HTR-8/SVneo (cell line): ENCODE measurements at places on chromosomes 11 and 22.

DNA sequence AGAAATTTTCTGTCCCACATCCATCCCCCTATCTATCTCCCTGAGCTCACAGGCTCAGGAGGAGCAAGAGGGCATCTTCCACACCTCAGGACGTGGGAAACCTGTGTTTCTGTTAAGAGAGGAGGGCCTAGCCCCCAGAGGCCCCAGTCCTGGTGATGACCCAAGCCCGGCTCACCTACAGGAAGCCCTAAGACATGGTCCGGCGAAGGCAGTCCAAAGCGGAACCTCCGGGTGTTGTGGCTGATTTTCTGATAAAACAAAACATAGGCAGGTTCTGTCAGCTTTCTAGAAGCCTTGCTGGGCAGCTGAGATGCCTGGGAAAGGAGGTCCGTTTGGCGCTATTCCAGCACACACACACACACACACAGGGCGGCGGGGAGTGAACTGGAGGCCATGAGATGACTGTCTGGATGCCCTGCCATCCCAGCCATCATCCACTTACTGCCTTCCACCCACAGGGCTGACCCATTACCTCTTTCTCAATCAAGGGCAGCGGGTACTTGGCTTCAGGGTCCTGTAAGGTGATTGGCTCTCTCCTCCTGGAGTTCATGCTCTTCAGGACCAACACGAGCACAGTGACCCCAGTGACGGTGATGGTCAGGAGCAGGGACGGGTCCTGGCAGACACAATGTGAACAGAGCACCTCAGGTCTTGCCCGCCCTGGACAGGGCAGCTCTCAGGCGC is 882 bp downstream of the CYB5R2 start:
- no peak for DNase-seq

DNA sequence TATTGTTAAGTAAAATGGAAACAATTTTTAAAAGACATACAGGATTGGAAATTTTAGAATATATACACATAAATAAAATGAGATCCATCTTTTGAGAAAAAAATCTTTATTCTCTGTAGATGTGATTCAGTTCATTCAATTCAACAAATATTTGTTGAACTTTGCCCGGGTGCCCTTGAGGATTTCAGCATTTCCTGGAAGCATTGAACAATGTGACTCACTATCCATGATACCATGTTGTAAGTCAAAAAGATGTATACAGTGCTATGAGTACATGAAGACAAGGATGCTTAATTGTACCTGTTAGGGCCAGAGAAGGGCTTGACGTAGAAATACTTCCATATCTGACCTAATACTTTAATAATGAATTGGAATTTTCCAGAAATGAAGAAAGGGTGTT is 353.7 kb downstream of the METTL15 start:
- DNase-seq, result no peak

GRCh38 chr11:66739983-66740382 is 11.0 kb upstream of the SPTBN2 start:
- DNase-seq, result no peak

DNA sequence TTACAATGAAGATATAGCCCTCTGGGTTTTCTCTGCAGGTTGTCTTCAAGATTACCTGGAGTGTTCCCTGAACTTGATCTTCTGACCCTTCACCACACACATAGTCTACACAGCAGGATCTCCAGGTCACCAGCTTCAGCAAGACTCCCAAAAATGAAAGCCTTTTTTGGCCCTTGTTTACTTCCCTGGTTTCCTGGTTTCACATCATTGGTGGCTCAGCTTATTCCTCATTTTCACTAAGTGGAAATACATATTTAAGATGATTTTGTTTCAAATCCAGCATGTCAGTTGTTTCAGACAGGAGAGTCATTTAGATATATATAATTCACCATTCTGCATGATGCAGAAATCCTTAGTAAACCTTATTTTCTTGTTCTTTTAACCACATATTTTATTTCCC is 41.6 kb upstream of the MPEG1 start:
- no peak for DNase-seq

DNA sequence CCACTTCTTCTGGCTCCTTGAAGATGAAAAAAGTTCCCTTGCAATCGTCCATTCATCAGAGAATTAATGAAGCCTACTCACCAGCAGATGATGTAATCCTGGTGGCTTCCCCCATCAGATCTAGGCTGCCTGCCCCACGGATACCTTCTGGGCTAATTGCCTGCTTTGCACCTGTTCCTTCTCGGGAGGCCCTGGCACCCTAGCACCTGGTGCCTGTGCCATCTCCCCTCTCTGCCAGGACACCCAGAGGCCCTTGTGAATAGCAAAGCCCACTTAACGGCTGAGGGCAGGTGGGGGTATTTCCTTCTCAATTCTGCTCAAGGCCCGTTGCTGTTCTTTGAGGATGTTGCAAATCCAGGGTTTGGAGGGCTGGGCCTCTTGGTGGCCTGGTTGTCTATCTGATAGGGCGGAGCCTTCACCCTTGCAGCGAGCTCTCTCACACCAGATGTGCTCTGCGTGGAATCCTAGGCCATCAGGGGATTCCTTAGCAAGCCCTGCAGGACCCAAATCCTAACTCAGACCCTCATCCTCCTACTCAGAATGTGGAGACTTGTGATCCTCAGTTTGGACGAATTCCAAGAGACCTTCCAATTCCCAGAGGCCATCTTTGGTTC is at the start of gene LMO2:
LMO2 (minus strand) TSS at position 363 of the 614 bp plus-strand sequence. CDS start 22,360 bp downstream, outside the sequence.
- DNase-seq, result no peak

GRCh38 chr11:90349731-90350130 is 126.9 kb upstream of the CHORDC1 start:
- DNase-seq, result no peak

- no peak for DNase-seq
Measured at GRCh38 chr11:132943357-132943705, 589.0 kb downstream of the OPCML start.

- no peak for DNase-seq
Measured at GRCh38 chr11:73359341-73359740, 16.9 kb upstream of the RELT start.

GRCh38 chr22:46297151-46297812 is 612 bp downstream of the GTSE1 start:
- peak; percentile 11 for DNase-seq

GRCh38 chr11:81819462-81819861 is 914.2 kb downstream of the FAM181B start:
- DNase-seq, result no peak

- no peak for DNase-seq
Measured at GRCh38 chr11:110217223-110217877, 79.1 kb downstream of the RDX start.

DNA sequence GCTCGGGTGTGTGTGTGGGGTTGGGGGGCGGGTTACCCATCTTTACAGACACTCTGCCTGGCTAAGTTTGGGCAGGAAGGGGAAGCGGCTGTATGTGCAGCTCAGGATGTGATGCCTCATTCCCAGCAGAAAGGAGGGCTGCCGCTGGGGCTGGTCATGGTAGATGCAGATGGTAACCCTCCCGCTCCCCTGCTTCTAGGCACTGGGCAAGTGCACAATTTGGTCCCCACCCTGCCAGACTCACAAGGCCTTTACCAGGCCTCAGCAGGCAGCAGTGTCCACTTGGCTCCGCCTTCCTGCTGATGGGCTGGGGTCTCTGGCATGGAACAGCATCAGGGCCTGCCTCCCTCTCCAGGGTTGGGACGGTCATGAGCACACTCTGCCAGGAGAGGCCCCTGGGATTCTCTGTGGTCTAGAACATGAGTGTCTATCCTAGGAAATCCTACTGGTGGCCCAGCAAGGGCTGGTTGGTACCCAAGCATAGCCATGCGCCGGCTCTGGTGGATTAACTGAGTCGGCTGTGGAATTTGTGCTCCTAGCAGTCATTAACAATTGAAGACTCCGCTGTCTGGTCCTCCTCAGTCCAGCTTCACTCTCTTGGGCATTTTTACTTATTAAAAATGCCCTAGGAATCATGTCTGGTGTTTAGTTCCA is 4.2 kb downstream of the LMO1 start:
- DNase-seq, result no peak
